ENCODE measurements at places on chromosomes 12 and 14. TPM values are rescaled to one million over a fixed set of nuclear protein-coding genes. Genes with fewer than 3 reads are reported as not detected.

The RNASE7 gene
- not detected for total RNA-seq

The TROAP gene
- total RNA-seq: 11.7 TPM

The RPL10L gene
- total RNA-seq: not detected

The PTGDR gene
- total RNA-seq: not detected

The SYNDIG1L gene
- 1.5 TPM for total RNA-seq

The RNASE3 gene
- total RNA-seq: not detected
